RPMI7951 (cell line): ENCODE measurements at places on chromosomes 1 and 21.

- DNase-seq: no peak
These were observed 7.9 kb downstream of the TRIM46 start for GRCh38 chr1:155181371-155182051.

DNA sequence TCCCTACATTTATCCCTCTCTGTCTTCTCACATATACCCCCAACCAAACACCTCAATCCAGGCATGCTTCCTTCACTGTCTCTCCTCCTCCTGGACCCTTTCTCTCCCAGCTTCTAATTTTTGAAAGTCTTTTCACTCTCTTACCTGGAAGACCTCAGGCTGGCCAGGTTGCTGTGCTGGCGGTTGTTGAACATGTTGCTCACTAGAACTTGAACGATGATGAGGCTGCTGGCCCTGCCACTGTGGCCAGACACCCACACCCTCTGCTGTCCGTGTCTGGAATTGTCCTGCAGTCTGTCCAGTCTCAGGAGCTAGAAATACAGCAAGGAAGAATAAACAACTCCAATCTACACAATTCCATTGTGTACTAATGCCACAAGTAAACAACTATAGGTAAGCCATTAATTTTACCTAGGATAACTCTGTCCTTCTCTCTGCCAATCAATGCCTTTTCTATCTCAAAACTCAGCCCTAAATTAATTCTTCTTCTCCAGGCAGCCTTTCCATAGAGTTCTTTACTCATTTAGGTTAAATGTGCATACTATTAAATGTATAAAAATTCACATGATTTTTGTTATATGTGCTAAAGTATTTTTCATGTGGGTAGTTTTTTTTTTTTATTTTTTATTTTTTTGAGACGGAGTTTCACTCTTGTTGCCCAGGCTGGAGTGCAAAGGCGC, 5.1 kb upstream of the CTSK start:
- DNase-seq: peak; percentile 54

GRCh38 chr1:2628191-2628932, 4.5 kb downstream of the MMEL1 start:
- DNase-seq: no peak

DNA sequence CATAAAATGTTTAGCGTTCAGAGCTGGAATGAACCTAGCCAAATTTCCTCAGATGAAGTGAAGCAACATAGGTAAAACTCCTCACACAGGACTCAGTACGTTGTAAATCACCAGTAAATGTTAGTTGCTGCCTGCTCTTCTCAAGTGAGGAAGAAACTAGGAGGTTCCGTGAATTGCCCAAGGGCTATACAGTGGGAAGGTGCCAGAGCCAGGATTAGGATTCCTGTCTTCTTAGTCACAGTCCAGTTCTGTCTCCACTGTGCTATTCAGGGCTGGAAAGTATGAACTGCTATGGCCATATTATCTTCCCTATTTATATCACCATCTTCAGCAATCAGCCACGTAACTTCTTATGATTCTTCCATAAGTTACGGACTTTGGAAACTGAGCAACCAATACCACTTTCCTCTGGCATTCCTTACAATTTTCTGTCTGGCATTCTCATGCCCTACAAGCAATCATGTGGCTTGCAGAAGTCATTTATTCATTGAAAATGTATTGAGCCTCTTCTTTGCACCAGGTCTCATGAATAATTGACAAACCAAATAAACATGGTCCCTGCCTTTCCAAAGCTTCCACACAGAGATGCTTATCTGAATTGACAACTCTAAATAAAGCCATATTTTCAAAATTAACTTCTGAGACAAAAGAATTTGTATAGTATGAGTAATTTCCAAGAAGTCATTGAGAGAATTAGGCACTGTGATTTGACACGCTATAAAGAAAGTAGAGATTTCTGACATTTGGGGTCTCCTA, 271.6 kb upstream of the SGIP1 start:
- peak; percentile 97 for DNase-seq

- DNase-seq: peak; percentile 18
These were observed 30.5 kb downstream of the TNFSF18 start for GRCh38 chr1:173020138-173020750.

- no peak for DNase-seq
These were observed 262.7 kb upstream of the RGS18 start for GRCh38 chr1:191895462-191896058.

DNA sequence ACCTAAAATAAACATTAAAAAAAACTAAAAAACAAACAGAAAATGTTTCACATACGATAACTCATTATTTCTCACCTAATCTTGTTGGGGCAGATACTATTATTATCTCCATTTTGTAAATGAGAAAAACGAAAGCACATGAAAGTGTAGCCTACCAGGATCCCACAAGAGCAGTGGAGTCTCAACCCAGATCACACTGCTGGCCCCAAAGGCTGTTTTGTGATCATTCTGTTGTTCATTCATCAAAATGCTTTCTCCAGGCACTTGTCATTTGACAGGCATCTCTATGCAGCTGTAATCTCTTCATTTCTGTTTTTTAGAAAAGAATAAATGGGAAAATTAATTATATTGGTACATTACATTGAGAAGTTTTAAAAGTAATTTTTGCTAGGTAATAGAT, 67.5 kb downstream of the AK5 start:
- DNase-seq: no peak

GRCh38 chr21:45530423-45531113, 11.7 kb downstream of the SLC19A1 start:
- no peak for DNase-seq

DNA sequence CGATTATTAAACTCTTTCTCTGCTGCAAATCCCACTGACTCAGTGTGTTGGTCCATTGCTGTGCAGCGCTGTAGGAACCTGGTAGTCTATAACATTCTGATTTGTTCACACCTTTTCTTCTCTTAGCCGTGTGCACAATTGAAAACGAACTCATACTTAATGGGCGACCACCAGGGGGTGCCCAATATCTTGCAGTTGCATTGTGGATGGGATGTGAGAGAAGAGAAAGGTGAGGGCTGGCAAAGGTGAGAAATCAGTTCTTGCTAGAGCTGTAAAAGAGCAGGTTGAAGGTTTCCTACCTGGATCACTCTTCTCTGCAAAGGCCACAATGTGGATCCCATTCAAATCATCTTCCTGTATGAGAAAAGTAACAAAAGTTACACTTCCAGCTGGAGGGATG, 51.0 kb downstream of the CASQ2 start:
- DNase-seq: peak; percentile 18

DNA sequence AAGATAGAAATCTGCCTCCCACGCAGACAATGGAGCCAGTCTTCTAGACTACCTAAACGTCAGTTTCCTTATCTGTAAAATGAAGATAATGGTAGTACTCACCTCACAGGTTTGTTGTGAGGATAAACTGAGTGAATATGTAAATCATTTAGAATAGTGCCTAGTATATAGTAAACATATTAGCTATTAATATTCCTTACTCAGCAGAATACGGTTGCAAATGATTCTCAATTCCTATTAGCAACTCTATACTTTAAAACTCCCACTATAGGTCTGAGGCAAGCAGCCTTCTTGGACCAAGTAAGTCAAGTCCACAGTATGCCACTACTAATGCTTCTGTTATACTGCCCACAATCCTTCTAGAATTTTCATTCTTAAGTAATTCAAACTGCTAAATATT, 5.4 kb downstream of the GTF2B start:
- DNase-seq: no peak

- DNase-seq: peak; percentile 14
These were observed 40.2 kb upstream of the KCNA10 start for GRCh38 chr1:110559157-110559556.

GRCh38 chr1:171786534-171786933, 5.1 kb downstream of the METTL13 start:
- no peak for DNase-seq

GRCh38 chr1:60864722-60865121, 217.6 kb upstream of the NFIA start:
- DNase-seq: no peak

GRCh38 chr1:108708691-108709660, 3.7 kb upstream of the FNDC7 start:
- peak; percentile 53 for DNase-seq
